Nephron progenitor cell (in vitro differentiated cells): ENCODE measurements at places on chromosomes 5 and 9.

DNA sequence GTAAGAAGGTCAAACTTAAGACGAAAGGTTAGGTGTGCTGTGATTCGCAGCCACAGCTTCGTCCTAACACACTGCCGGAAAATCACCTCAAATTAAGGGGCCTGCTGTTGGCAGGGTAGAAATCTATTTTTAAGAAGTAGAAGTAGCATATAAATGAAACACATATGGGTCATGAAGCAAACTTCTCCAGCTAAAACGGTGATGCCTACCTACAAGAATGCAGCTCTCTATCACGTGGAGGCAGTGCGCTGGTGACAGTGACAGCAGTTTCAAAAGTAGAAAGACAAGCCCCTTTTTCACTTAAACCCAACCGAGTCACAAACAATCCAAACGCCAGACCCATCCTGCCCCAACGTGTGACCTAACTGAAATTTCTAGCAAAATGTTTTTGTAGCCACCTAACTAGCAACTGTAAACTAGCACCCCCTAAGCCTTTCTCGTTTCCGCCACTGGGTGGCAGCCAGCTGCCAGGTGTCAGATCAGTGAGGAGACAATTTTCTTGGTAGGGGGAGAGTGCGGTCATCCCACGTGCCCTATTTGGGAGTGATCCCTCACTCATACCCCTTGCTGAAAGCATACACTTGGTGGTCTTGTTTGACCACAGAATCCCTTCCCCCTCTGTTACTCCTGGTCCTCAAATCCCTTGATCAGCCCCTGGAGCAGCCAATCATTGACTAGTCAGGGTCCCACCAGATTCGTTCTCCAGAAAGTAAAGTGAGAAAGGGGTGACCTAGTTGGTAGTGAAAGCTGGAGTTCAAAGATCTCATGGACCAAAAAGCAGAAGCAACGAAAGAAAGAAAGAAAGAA lies 71.8 kb upstream of the MAMDC2 start:
- DNase-seq, result peak; percentile 72

DNA sequence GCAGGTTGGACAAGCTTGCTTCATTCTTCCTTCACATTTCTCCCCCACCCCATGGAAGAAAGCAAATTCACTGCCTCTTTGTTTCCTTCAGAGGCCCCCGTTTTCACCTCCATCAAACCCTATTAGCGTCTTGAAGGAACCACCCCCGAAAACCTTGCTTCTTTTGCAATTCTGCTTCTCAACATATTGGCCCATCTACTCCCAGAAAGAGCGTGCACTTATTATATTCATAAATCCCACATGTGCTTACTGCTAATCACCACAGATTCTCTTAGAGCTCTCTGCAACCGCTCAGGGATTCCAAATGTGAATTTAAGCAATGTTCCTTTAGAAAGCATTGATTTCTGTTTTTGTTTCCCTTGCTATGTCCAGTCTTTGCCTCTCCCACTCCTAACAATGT lies 1.1 kb downstream of the F2RL2 start:
- no peak for DNase-seq

DNA sequence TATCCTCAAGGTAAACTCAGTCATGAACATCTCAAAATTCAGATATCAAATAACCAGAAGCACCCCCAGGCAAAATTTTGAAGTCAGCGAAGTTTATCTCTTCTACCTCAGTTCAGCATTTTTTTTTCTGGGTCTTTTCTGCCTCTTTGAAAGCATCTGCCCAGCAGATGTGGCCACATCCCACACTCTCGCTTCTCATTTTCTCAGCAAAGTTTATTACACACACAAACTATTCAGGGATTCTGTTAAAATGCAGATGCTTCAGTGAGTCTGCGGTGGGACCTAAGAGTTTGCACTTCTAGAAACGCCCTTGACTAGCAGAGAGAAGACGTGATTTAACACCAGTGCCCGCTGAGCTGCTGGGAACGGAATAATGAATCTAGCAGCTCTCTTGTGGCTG lies 19.3 kb downstream of the RASEF start:
- no peak for DNase-seq

- DNase-seq, result no peak
Measured at GRCh38 chr9:129037767-129038098, 1.3 kb downstream of the MIGA2 start.

GRCh38 chr5:71475788-71476384 lies 20.4 kb downstream of the BDP1 start:
- no peak for DNase-seq

GRCh38 chr5:81517462-81517861 lies 123.5 kb upstream of the ACOT12 start:
- no peak for DNase-seq

GRCh38 chr5:79420248-79420647 lies 93.7 kb downstream of the HOMER1 start:
- DNase-seq, result no peak

DNA sequence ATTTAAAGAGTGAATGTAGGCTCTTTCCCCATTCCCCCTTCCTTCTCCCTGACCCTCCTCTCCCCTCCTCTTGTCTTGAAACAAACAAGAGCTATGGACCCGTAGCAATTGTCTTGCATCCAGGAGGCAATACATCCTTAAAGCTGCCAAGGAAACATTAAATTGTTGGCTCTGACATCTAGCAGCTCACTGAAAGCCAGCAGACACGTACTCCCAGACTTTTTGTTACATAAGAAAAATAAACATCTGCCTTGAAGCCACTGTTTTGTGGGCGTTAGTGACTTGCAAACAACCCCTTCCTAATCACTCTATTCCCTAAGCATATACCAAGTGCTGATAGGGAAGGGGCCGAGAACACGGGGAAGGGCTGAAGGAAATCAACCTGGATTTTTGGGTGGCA lies 8.6 kb downstream of the SLC45A2 start:
- DNase-seq, result no peak

GRCh38 chr5:136043968-136044610 lies 15.3 kb downstream of the TGFBI start:
- DNase-seq, result no peak

GRCh38 chr9:87059772-87060171 lies 112.5 kb upstream of the GAS1 start:
- DNase-seq, result no peak

GRCh38 chr5:124459984-124460383 lies 286.5 kb downstream of the ZNF608 start:
- no peak for DNase-seq

DNA sequence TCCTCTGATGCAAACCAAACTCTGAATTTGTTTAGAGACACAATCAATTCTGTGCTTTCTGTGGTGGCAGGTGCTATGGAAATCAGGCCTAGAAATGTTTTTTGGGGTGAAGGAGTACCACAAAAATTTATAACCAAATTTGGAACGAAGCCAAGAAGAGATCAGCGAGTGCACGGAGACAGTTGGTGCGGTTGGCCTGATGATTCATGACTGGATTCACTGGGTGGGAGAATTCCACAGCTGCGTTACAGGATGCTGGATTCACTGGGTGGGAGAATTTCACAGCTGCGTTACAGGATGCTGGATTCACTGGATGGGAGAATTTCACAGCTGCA lies 135.6 kb upstream of the IRX4 start:
- DNase-seq, result no peak

- DNase-seq, result peak; percentile 16
Measured at GRCh38 chr9:107638521-107639310, 149.1 kb upstream of the KLF4 start.

DNA sequence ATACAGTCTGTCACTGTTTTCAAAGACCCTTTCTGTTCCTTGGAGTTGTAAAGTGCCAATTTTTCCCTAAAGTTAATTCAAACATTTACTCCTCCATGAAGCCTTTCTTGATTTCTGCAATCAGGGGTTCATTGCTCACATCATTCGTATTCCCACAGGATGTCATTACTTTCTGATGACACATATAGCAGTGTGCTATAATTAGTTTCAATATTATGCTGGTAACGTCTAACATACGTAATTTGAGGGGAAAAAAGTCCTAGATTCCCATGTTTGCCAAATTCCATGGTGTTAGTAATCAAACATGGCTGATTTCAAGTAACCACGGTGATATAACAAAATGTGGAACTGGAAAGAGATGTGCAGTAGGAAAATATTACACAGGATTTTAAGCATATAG lies 468.2 kb upstream of the MEF2C start:
- DNase-seq, result no peak

GRCh38 chr5:69086206-69086605 lies 7.6 kb upstream of the SLC30A5 start:
- DNase-seq, result no peak

DNA sequence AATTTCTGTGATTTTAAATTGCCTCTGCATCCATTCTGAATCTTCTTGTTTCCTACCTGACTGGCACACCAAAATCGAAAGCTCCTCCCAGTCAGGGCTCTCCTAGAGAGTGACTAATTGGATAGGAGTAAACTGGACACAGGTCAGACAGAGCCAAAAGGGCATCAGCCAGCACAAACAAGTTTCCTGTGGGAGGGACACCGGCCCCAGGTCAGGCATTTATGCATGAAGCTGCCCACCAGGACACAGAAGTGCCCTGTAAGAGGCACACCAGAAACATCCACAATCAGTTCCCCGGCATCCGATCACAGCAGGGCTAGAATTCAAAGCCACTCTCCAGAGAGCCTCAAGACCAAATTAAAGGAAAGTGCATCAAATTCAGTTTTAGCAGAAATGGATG lies 78.4 kb downstream of the SFXN1 start:
- DNase-seq, result peak; percentile 18

- no peak for DNase-seq
Measured at GRCh38 chr5:145499483-145499882, 335.7 kb downstream of the PRELID2 start.

DNA sequence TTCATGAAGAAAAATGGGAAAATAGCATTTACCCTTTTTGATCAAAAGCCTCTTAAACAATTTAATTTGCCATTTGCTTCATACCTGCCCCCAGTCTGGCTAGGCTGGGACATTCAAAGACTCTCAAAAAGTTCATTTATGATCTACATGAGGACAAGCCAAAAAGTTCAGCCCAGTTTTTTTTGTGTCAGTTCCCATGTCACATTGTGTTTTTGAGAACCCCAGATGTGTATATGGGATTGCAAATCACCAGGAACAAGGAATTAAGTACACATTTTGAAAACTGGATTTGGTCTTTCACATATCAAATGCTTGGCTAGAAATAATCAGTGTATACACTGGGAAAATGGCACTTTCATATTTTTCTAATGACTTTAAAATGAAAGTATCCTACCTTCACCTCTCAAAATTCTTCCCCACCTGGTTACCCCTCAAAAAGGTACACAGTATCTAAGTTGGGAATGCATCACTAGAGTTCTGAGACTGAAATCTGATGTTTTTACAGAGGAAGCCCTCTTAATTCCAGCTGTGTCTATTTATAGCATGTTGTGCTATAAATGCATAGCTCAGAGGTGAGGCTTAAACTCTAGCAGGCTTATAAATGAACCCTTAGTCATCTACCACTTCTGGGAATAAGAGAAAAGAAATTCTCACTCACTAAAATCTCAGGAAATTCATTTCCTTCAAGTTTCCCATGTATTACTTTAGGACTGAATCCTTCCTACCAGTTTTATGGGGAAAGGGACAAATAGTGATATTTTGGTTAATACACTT lies 9.3 kb downstream of the STOM start:
- DNase-seq, result no peak

DNA sequence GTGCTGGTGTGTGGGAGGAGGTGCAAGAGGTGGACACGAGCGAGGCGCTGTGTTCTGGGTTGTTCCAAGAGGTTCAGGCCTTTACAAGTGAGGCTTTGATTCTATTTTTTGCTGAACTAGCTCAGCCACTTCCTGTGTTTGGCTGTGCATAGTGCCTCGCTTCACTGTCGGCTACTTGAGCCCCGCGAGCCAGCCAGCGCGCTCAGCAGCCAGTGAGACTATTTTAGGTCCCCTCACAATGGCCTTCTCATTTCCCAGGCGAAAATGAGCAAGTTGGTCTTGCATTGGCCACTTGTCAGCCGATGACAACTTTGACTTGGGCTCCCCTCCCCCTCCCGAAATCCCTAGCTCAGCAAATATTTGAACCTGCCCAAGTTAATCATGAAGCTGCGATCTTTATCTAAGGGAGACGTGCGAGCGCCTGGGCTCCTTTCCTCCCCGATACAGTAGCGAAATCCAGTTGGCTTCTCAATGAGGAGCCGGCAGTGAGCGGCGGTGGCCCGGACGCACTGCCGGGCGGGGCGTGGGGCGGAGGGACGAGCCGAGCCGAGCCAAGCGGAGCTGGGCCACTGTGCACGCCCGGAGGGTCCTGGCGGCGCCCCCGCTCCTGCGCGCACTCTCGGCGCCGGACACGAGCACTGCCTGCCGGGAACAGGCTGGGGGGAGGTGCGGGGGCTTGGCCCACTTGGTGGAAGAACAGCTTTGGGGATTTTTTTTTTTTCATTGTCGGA lies 72.6 kb downstream of the PIK3R1 start:
- peak; percentile 79 for DNase-seq

DNA sequence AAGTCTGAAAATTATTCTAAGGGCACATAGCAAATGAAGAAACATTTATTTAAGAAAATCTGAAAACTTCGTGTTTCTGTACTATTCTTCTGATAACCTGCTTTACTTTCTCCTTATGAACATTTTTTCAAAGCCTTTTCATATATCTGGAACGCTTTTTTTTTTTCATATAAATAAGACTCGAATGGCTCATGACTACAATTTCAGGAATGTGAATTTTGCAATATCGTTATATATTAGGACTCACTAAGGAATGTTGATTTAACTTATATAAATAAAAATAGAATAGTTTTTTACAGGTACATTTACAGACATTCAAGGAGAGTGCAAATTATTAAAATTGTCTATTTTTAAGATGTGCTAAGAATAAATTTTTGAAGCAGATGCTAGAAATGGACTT lies 42.9 kb downstream of the GPBP1 start:
- no peak for DNase-seq

DNA sequence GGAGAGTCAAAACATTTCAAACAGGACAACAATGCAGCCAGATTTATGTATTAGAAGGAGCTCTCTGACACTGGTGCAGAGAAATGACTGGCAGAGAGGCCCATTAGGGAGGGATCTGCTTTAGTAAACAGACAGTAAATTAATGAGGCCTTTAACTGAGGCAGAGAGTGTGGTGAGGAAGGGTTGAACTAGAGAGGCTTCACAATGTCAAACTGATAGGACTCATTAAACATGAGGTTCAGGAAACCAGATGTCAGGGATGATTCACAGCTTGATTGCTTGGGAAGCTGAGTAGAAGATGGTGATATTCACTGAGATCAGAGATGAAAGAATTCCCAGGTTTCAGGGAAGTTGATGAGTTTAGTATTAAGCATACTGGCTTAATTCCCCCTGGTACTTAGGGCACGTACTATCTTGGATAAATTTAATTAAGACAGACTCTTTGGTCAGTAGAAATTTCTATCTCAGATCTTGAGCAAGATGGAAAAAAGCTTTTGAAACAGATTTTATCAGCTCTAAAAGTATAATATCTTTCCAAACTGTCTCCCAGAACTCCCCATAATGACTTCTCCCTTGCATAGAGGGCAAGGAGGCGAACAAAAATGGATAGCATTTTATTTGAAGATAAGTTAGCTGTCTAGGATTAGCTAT lies 8.6 kb upstream of the MUSK start:
- DNase-seq, result no peak

GRCh38 chr5:73278693-73279092 lies 105.7 kb downstream of the TMEM174 start:
- no peak for DNase-seq

DNA sequence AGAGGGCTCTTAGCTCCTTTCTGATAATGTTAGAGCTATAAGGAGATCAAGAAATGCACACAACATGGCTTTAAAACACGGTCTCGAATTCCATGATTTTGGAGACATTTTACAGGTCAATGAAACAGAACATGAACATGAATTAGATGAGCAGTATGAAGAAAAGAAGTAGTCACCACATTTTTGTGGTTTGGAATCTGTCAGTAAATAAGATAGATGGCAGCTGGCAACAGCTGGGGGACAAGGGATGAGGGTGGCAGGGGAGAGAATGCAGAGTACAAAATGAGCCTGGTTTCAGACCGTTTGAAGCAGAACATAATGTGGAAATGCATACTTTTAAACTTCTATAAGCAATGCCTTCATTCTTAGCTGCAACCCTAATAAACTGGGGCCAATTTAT lies 107.1 kb downstream of the OXCT1 start:
- no peak for DNase-seq
